ENCODE measurements at places on chromosomes 1 and 21. TPM values are rescaled to one million over a fixed set of nuclear protein-coding genes. Genes with fewer than 3 reads are reported as not detected.

Gene SPRR4
- total RNA-seq: not detected

Gene CHODL
- total RNA-seq: 2.6 TPM

Gene SLC2A5
- 5.0 TPM for total RNA-seq

Gene NUAK2
- total RNA-seq: 0.28 TPM

DNA sequence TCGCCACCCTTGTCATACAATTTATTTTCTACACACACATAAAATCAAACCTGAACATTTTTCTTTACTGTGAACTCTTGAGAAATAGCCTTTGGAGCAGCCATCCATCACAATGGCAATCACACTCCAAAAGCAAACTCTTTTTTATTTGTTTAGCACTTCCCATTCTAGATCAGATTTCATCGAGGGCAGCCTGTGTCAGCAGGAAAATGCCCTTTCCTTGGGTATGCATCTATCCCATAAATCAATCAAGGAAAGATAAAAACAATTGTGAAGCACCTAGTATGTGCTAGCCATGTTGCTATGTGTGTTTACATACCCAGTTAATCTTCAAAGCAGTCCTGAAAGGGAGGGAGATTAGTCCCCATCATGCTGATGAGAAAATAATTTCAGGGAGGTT lies 484.1 kb upstream of the USP24 start:
- DNase-seq: no peak

- no peak for DNase-seq
Measured at GRCh38 chr1:241610056-241610815, 29.9 kb downstream of the CHML start.

- no peak for DNase-seq
Measured at GRCh38 chr1:235291599-235292091, 36.3 kb downstream of the ARID4B start.
